ENCODE measurements at places on chromosomes 12 and 14.

GRCh38 chr12:112574896-112575558 is 156.3 kb downstream of the PTPN11 start:
- DNase-seq, result no peak

- no peak for DNase-seq
These were observed 37.5 kb downstream of the GPR68 start for GRCh38 chr14:91207008-91207407.

GRCh38 chr12:7503686-7504415 is at the start of gene CD163:
TSS of gene CD163 (minus strand) at chr12:7503777. CDS start at chr12:7503690, 87 bp downstream.
- no peak for DNase-seq

- DNase-seq, result no peak
These were observed 1.1 kb downstream of the TXNDC16 start for GRCh38 chr14:52551205-52551604.

- DNase-seq, result no peak
These were observed 101.1 kb downstream of the DAD1 start for GRCh38 chr14:22487941-22488340.

GRCh38 chr14:93023039-93023438 is 92.7 kb downstream of the ITPK1 start:
- no peak for DNase-seq

DNA sequence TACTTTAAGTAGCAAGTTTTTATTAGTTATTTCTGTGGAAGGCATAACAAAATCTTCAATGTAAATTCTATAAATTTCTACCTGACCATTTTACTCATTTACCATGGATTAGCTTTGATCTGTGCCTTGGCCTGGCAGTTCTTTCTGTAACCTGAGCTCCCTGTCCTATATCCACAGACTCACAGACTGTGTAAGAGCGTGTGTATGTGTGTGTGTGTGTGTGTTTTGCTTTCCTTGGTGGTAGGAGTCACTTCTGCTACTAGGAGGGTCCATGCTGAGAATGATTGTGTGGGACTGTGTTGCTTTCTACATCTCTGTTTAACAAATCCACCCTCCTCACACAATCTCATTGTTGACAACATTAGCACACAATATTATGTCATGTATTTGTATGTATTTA is 221.2 kb upstream of the PELI2 start:
- no peak for DNase-seq

GRCh38 chr14:89881839-89882238 is 72.7 kb downstream of the EFCAB11 start:
- DNase-seq, result no peak

DNA sequence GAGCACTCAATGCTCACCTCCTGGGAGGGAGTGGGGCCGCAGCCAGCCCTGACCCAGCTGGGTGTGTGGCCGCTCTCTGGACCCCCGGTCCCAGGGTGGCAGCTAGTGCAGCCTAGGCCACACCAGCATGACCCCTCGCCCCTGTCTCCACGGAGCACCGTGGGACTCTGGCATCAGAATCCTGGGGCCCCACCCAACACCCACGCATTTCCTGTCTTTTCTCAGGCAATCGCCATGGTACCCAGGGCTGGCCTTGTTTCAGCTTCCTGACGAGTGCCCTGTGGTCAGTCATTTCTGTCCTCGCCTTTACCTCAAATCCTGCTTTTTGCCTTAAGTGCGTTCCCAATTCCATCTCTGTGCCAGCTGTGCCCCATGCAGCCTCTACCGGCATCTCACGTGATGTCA is 15.9 kb downstream of the PACS2 start:
- DNase-seq, result peak; percentile 52

DNA sequence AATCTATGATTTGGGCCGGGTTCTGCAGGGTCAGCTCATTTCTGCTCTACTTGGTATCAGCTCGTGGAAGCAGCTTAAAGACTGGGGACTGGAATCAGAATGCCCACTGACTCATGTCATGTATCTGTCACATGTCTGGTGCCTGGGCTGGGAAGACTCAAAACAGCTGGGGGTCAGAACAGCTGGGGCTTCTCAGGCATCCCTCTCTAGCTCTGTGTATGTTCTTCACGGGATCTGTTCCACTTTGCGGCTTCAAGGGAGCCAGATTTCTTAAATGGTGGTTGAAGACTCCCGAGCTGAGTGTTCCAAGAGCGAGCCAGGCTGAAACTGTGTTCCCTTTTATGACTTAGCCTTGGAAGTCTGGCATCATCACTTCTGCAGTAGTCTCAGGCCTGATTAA is 11.9 kb downstream of the AEBP2 start:
- DNase-seq, result no peak

- no peak for DNase-seq
These were observed 871.4 kb downstream of the C12orf50 start for GRCh38 chr12:87157791-87158190.

DNA sequence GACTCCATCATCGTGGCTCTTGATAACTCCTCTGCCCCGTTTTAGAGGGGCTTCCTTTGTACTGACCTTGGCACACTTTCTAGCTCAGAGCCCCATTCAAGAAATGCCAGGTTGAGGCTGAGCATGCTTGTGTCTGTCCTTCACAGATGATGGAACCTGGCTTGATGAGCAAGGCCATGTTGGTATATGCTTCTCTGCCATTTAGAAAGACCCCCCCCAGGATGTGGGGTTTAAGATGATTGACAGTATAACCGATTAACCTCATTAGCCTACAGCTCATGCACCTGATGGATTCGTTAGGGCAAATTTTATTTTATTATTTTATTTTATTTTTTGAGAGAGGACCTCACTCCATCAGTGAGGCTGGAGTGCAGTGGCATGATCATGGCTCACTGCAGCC is 21.0 kb downstream of the BATF start:
- DNase-seq, result no peak

DNA sequence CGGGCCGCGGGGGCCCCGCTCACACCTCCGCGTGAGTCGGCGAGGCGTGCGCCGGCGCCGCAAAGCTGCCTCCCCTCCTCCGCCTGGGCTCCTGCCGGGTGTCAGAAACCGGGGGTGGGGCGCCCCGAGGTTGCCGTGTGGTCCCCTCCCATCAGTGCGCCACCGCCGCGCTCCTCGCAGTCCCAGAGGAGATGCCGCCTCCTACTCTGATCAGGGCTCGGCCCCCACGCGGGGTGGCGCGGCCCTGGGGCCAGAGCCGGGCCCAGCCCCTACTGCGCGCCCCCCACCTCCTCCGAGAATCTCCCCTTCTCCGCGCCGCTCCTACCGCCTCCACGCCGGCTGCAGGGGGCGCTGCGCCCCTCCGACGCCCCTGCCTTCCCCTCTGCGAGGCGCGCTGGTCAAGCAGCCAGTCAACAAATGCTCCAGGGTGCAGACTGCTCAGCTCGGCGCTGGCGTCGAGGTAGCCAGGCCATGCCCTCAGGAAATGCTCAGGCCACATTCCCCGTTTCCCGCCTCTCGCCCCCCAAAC is 467 bp upstream of the JAG2 start:
- no peak for DNase-seq

- peak; percentile 82 for DNase-seq
These were observed 455.0 kb upstream of the TMEM132C start for GRCh38 chr12:127811988-127812387.

- no peak for DNase-seq
These were observed 87.9 kb upstream of the AEBP2 start for GRCh38 chr12:19351346-19351745.

GRCh38 chr12:56469007-56469930 is 891 bp downstream of the SPRYD4 start:
- DNase-seq, result no peak

DNA sequence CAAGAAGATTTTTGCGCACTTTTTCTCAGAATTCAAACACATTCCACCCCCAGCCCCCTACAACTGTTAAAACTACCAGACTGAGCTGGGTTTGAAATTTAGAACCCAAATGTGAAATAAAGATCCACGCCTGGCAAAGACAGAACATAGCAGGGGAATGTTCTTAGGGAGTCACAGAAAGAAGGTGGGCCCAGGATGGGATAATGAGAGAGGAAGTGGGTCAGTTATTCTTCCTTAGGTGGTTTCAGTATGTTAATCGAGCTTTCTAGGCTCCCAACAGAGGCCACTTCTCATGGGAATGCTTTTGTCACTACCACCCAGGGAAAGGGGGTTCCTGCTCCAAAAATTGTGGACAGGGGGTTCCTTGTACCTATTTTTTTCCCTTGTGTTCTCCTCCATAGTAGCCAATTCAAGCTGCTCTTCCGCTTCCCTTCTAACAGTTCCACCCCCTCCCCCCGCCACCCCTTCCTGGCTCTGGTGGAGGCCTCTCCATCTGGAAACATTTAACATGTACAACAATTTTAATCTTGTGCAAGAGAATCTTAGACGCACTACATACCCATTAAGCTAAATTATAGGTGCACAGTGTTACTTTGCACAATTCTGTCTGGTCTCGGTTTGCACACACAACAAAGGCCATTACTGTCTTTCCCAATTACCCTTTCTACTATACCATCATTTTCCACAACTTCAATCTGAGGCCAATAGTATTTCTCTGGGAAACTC is 218.1 kb downstream of the MON2 start:
- DNase-seq, result peak; percentile 91

DNA sequence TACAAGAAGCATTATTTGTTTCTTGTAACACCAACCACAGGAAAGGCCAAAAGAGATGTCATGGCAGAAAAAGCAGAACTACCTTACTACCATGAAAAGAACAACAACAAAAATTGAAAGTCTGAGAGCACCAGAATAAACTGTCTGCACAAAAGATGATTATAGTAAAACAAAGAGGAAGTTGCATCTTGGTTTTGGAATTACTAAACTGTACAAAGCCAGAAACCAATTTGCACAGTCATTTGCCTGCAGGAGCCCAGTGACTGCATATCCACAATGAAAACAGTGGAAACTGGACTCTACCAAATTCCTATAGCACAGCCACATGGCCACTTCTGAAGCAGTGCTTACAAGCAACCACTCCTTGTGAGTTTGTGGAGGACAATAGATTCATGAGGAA is 276.2 kb downstream of the SSPN start:
- no peak for DNase-seq

DNA sequence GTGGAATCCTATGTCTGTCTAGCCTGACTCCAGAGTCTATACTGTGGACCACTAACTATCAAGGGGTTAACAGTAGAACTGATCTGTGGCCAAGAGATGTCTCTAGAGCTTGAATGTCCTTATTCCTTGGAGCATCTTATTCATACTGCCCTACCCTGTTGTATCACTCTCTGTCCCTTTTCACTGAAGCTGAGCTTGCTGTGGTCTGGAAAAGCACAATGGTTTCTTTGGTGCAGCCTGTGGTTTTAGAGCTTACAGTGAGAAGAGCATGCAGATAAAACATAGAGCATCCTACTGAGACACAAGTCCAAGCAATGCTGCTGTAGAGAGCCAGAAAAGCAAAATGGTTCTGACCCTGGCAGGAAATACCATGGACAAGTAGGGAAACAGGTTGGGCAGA is 367.0 kb upstream of the ATP2B1 start:
- DNase-seq, result no peak

GRCh38 chr12:51683763-51684357 is 92.8 kb downstream of the SCN8A start:
- no peak for DNase-seq

- DNase-seq, result no peak
These were observed 24.3 kb upstream of the CHGA start for GRCh38 chr14:92898566-92899131.

GRCh38 chr12:11716794-11717518 is 67.5 kb downstream of the ETV6 start:
- DNase-seq, result no peak

GRCh38 chr14:61700104-61700886 is 5.0 kb downstream of the HIF1A start:
- DNase-seq, result no peak

GRCh38 chr12:29552324-29552927 is 54.9 kb upstream of the OVCH1 start:
- DNase-seq, result no peak

DNA sequence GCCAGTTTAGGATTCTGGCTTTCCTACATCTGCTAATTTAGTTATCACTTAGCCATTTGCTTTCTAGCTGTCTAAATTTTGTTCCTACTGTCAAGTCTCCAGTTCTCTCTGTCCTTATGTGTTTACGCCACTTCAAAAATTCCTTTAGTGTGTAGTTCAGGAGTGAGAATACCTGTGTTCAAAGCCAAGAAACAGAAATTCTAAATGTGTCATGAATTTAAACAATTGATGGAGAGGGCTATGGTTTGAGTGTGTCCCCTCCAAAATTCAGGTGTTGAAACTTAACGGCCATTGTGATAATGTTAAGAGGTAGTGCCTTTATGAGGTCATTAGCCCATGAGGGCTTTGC is 11.4 kb upstream of the CATSPERB start:
- DNase-seq, result no peak

DNA sequence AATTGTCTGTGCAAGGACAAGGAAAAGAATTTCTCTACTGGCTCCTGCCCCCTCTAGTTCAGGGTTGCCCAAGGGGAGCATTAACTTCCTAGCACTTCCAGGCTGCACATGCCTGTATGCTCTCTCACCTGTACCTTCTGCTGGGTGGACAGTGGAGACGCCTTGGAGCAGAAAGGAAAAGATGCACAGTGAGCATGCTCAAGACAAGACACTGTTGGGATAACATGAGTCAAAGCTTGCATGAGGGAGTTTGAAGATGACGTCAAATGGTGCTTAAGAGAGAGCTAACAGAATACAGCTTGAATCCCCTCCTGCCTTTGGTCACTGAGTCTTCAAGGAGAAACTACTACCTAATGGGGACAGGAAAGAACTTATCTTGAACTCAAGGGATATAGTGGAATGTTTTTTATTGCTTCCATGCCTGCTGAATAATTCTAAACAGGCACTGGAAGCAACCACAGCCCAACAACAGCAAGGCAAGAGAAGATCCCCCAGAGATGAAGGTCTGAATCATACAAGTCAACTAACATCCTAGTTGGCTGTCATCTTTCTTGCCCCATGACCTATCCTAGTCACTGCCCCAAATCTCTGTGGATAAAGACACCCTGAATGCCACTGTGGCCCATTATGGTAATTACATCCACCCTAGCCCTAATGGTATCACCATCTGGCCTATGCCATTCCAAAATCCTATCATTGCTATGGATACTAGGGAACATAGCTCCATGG is 23.5 kb downstream of the RPS6KA5 start:
- no peak for DNase-seq

GRCh38 chr12:102498471-102498870 is 18.1 kb upstream of the IGF1 start:
- no peak for DNase-seq

DNA sequence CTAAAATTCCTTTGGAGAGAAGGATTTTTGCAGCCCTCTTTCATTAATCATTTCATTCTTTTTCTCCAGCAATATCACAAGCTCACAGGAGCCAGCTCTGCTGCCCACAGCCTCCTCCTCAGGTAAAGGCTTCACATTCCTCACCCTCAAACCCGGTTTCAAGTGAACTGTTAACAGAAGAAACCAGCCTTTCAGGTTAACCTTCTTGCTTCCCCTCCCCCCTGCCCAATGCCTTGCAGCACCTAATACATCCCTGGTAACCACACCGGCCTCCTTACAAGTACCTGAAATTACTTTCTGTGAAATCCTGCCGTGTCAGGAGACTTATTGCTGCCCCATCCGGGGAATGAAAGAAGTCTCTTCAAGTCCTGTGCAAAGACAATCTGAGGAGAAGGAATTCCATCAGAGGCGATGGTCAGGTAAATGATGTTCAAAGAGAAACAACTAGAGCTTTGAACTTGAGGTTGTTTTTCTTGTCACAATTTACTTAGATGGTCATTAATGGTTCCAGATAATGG is 111.2 kb downstream of the MYRFL start:
- DNase-seq, result no peak

- no peak for DNase-seq
These were observed 61.2 kb upstream of the TMTC2 start for GRCh38 chr12:82625523-82625922.

GRCh38 chr12:13534645-13535398 is 338.3 kb downstream of the EMP1 start:
- DNase-seq, result peak; percentile 77

- DNase-seq, result peak; percentile 88
These were observed 40.2 kb downstream of the HSP90AA1 start for GRCh38 chr14:102046337-102047278.

Data from left forelimb (tissue), 1 donor.